Activated T-cell treated with anti-CD3 and anti-CD28 coated beads, Interleukin-2, amount 50 U/mL, for 24 hours (primary cell): ENCODE measurements at places on chromosomes 11 and 22.

DNA sequence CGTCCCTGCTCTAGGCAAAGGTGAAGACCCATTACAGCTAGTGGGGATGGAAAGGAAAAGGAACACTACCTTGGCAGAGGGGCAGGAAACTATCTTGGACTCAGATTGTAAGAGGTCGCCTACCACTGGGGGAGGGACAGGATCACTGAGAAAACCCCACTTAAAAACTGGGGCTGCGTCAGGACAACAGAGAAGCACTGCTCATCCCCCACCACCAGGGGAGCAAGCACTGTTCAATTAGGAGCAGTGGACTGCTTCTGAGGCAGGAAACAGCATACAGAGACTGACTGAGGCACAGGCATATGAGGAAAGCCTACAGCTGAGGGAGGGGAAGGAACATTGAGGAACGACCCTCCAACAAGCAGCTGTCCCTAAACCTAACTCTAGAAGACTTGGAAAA, 20.8 kb upstream of the DLAT start:
- DNase-seq, result no peak

- no peak for DNase-seq
These were observed 5.7 kb downstream of the SIRT3 start for GRCh38 chr11:230431-230830.

GRCh38 chr22:40628354-40629042, 8.0 kb downstream of the MRTFA start:
- no peak for DNase-seq

- DNase-seq, result no peak
These were observed 6.8 kb upstream of the SAA1 start for GRCh38 chr11:18259259-18259658.

DNA sequence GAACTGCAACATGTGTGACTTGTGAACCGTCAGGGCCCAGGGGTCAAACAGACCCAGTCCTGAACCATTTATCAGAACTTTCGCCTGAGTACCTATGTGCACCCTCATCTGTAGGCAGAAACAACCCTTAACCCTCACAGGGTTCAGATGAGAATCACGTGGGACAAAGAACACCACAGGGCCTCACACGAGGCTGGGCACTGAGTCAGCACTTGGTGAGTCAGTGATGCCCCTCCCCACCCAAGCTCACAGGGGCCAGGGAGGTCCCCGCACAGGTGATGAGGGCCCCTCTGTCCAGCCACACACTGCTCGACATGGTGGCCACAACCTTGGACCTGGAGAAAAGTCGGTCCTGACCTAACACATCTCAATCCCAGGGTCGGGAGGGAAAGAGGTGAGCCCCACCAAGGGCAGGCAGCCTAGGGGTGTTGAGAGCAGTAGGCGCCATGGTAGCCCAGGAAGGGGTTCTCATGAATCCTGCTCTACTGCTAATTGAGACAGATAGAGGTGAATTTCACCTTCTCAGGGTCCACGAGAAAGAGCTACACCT, 176.4 kb downstream of the SHANK2 start:
- no peak for DNase-seq

DNA sequence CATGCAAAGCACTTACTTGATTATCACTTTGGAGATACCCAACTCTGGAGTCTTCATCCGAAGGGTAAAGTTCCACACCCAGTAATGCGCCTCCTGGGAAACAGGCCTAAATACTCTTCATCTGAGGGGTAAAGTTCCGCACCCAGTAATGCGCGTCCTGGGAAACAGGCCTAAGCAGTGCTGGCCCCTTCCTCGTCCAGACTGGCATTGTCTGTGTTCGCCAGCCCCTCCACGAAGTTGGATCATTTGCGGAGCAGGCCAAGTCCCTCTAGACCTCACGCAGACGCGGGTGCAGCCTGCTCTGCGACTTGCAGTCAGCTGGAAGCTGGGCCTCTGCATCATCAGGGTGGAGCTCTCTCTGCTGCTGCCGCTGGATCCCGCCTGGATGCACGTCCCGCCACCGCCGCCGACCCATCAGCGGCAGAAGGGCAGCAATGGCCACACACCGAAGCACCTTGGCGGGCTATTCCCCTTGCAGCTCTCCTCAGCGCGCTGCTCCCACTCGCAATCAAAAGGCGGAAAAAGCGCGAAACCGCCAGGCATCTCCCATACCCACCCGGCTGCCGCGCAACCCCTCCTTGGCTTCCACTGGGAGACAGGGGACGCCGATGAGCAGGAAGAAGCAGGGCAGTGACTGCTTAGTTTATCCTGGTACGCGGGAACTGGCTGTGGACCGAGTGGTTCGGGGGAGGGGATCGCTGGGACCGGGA, 34.1 kb upstream of the GLYATL1 start:
- no peak for DNase-seq

DNA sequence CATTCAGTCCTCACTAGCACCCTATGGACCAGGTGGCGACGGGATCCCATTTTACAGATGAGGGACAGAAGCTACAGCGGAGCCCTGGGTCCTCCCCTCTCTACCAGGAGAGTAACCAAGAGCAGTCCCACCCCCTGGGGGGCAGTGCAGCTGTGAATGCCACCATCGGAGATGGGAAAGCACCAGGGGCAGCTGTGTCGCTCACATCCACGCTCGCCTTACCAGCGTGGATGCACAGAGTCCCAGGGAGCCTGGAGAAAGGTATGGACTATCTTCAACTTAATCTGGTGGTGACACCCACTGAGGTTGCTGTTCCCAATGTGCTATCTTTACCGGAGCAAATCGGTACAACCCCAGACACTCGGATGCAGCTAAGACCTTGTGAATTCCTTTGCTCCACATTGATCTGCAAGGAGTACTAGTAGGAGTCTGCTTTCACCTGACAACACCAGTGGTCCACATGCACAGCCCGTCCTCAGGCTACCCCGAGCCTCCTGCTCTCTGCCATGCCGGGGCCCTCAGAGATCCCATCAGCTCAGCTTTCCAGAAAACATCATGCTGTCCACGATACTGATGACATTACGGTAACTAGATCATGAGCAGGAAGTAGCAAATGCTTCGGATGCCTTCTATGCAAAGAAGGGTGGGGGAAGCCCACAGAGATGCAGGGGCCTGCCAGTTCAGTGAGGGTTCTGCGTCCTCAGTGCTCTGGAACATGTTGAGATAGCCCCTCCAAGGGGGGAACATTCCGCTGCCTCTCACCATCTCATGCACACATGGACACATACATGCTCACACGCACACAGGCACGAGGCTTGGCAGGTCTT, 126.0 kb downstream of the CTTN start:
- DNase-seq, result no peak

DNA sequence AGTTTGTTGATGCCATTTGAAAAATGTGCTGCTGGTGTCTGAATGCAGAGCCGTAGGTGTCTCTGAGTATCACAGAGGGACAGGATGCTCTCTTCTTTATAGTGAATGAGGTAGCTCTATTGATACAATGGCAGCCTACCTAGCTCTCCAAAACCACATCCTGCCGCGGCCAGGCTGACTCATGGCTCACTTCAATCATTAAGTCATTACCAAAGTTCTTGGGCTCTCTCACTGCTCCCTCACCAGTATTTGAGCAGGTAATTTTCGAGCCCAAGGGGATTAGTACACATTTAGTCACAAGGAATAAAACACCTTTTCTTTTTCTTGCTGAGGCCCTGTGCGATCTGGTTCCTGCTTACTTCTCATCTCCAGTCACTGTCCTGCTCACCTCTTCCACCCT, 509.0 kb upstream of the LARGE1 start:
- DNase-seq, result no peak

DNA sequence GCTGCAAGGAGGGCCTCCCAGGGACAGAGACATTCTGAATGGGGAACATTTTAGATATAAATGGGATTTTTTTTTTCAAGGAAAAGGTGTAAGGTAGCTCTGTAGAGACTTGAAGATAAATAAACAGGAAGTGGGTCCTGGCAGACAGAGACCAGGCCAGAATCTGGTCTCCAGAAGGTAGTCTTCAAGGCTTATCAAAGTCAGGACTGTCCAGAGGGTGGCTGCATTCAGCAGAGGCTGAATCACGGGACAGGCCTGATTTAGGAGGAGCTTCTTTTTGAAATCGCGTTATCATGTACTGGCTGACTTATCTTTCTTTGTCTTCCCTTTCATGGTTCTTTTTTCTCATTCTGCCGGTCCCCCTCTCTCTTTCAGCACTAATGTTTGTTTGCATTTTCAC, 542.9 kb downstream of the NTM start:
- DNase-seq, result no peak

DNA sequence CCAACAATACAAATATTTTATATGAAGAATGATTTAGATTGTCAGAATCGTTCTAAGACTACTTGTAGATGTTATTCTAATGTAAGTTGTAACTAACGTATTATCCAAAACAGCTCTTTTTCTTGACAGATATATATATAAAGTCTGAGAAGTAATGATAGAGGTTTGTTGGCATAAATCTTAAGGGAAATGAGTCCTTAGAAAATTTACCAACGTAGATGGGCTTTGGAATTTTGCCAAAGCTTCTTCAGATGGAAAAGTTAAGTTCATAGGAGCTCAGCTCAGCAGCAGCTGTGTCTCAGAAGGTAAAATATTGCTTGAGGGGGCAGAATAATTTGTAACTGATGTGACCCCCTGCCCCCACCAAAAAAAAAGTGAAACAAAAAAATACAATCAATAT, 66.7 kb downstream of the BID start:
- DNase-seq, result no peak

- no peak for DNase-seq
These were observed 10.6 kb downstream of the LRRC75B start for GRCh38 chr22:24582056-24582814.

DNA sequence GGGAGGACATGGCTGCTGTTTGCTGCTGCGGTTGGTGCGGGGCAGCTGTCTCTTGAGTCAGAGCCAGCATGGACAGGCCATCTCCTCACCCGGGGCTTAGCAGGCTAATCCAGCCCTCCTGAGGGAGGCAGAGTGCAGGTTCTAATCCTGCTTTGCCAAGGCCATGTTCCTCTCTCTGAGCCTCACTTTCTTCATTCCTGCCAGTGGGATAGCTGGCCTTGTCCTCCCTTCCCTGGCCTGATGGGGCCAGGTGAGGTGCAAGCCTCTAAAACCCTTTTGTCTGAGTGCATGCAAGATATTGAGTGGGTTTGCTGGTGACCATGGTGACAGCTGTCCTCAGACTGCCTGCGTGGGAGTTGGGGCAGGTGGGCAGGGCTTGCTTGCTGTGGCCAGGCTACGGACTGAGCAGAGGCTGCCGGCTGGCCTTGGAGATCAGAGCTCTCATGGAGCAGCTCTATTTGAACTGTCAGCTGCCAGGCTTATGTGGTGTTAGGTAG, 3.6 kb downstream of the USP35 start:
- DNase-seq, result no peak

GRCh38 chr11:85945296-85945695, 90.1 kb downstream of the CCDC83 start:
- DNase-seq, result no peak

DNA sequence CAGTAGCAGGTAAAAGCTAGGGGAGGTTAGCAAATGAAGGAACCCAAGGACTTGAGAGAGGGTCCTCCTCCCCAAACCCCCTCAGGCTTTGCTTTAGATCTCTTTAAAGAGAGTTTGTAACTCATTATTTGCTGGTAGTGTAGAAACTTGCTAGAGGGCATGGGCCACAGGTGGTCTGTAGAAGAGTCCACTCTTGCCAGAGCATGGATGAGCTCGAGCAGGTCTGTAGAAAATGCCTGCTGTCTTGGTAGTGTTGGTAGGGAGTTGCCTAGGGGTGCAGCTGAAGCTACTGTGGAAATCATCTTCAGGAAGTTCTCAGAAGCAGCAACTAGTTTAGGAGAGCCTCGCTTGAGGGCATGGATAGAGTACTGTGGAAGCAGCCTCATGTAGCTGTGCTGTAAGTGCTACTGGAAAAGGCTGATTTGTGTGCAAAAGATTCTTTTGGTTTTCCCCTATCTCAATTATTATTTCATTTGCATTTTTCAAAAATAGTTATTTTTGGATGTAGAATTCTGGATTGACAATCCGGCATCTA, 104.3 kb downstream of the TMEM135 start:
- DNase-seq, result no peak

DNA sequence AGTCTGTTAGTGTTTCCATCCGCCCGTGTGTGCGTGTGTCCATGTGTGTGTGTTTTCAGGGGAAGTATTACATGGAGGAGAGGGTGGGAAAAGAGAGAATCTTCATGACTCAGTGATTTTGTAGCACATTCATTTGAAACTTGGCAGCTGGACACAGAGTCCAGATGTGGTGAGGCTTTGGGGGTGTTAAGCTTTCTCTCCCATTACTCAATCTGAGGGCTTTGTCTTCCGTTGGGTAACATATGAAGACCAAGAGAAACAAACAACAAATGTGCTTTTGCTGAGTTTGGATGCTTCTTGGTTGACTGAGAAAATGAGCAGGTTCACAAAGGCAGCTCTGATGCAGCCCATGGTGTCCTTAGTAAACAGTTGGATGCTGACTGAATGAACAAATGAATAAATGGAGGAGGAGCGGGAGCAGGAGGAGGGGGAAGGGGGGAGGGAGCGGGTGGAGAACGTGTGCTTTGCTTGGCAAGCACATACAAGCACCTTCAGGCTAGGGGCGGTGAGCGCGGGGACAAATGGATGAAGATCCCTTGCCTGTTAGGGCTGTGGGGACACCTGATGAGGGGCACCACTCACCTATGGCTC, 104.3 kb downstream of the ST3GAL4 start:
- no peak for DNase-seq

DNA sequence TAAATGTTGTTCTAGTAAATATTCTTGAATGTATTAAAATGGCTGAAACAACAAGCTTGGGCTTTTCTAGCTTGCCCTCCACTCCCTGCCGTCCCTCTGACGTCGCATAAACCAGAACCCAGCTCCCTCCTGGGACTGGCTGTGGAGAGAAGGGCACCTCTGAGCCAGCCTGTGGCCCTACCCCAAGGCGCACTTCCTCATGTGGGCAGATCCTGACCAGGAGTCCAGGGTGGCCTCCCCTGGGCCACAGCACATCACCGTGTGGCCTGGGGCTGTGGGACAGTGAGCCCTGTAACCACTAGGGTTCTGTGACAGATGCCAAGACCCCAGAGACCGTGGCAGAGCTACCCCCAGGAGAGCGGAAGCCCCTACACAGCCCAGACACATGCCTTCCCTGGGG, 10.2 kb upstream of the ADORA2A start:
- no peak for DNase-seq

DNA sequence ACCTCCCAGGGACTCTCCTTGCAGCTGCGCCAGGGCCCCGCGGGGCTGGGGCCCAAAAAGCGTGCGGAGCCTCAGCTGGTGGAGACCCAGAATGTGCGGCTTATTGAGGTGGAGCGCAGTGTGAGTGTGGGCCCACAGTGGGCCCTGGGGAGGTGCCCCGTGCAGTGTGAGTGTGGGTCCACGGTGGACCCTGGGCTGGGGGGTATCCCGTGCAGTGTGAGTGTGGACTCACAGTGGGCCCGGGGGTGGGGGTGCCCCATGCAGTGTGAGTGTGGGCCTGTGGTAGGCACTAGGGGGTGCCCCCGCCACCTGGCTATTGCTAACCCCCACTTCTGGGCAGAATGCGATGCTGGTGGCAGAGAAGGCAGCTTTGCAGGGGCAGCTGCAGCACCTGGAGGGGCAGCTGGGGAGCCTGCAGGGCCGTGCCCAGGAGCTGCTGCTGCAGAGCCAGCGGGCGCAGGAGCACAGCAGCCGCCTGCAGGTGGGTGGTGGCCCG, 7.8 kb upstream of the RPS6KA4 start:
- no peak for DNase-seq
